ENCODE measurements at places on chromosomes 6 and 20.
A peak's percentile ranks its signal among the peaks of the same experiment; 100 is the strongest.

DNA sequence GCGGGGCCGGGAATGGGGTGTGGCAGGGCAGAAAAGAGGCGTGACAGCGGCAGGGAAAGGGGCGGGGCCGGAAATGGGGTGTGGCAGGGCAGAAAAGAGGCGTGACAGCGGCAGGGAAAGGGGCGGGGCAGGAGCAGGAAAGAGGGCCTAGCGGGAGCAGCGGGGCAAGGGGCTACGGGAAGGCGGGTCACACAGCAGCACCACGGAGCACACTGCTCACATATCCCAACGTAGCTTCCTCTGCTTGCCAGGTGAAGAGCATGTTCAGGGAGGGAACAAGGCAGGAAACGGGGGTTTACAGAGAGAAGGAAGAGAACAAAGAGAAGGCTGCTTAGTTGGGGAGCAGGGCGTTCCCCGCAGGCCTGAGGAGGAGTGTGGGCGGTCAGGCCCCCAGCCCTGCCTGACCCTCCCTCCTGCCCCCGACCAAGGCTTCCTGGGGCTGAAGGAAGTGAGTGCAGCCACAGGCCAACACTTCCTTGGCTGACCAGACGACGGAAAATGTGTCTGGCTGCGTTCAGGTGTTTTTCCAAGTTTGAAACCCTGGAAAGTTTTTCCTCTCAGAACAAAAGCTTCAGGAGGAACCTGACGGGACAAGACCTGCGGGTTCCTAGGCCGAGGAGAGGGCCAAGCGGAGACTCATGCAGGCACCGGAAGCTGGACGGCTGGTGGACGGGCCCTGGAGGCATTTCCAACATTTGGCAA, 13.8 kb downstream of the UCKL1 start:
- no peak for DNase-seq

DNA sequence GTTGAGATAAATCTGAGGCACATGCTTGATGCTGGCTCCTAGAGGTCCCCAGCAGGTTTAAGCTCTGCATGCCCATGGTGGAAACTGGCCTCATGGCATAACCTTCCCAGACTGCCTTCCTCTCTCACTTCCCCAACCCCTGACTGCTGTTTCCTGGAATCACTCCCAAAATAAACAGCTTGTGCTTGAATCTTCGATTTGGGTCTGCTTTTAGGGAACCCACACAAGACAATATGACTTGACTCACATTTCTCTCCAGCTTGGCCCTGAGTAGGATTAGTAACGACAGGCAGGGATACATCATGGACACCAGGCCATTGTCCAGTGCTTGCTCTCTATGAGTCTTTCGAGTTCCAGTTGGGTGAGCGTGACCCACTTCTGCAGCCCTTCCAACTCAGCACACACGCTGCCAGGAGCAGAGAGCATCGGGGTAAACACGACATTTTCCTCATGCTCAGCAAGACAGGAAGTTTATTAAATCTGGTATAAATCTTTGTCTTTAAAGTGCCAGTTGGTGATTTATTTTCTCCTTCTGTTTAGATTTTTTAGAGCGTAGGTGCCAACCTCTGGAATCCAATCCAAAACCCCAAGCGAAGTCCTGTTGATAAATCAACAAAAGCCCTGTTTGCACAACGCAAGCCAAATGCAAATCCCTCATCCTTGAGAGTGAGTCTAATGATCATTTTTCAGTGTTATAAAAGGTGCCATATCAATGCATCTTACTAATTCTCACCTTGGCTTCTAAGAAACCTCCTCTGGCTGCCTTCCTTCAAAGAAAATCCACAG, 135.0 kb downstream of the FOXA2 start:
- DNase-seq: no peak

DNA sequence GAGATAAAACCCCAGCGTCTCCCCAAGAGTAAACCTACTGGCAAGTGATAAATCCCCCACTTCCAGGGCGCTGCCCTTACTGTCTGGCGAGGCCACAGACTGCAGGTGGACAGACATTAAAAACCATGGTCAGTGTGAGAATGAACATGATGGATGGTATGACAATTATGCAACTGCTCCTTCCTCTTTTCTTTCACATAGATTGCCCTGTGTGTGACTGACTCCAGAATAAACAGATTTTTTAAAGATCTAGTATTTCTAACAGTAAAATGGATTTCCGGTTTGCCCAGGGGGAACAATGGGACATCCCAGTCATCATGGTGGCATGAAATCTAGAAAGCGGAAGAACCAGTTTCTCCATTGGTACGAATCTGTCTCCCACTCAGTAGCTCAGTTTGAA, 153.7 kb downstream of the FOXC1 start:
- DNase-seq: no peak

- DNase-seq: peak; percentile 18
Measured at GRCh38 chr6:137094411-137095008, 49.7 kb upstream of the IL20RA start.

DNA sequence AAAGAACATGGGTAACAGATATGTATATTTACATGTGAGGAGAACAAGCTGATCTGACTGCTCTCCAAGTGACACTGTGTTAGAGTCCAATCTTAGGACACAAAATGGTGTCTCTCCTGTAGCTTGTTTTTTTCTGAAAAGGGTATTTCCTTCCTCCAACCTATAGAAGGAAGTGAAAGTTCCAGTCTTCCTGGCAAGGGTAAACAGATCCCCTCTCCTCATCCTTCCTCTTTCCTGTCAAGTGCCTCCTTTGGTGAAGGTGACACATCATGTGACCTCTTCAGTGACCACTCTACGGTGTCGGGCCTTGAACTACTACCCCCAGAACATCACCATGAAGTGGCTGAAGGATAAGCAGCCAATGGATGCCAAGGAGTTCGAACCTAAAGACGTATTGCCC, 5.2 kb downstream of the HFE start:
- no peak for DNase-seq

- no peak for DNase-seq
Measured at GRCh38 chr6:30988209-30988825, 4.8 kb downstream of the MUC21 start.

Data from NCI-H2107 (cell line).